ENCODE measurements at places on chromosomes 2 and 18. TPM values are rescaled to one million over a fixed set of nuclear protein-coding genes. Genes with fewer than 3 reads are reported as not detected.

- DNase-seq = no peak
Measured at GRCh38 chr2:163389838-163390237, 346.0 kb downstream of the FIGN start.

DNA sequence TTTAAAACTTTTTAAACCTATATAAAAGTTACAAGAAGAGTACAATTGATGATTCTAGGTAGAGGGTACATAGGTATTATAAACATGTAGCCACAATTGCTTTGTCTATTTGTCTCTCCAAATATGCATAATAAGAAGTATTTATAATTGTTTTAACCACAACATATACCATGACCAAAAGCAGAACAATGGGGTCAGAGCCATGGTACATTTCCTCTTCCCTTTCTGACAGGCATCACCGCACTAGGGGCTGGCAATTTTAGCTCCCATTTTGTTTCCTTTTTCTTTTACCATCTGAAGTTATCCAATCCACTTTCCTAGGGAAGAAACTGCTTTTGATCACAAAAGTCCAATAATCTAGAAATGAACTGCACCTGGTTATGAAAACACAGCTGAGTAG lies 49.3 kb downstream of the TMX3 start:
- DNase-seq = no peak

DNA sequence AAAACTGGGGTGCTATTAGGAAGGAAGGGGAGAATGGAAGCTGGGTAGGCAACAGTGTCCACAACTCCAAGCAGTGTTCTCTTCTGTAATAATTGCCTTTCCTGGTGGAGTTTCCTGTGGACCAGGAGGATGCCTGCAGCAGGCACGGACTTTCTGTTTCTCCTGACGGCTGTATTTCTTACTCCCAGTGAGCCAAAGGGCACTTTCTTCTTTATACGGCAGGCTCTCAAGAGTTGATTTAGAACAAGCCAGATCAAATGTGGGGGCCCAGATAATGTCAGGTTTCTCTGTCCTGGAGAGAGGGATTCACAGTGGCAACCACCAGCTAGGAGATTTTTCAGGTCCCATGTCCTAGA lies 13.0 kb upstream of the PROC start:
- no peak for DNase-seq

GRCh38 chr18:7566244-7566566 lies 911 bp upstream of the PTPRM start:
- no peak for DNase-seq

DNA sequence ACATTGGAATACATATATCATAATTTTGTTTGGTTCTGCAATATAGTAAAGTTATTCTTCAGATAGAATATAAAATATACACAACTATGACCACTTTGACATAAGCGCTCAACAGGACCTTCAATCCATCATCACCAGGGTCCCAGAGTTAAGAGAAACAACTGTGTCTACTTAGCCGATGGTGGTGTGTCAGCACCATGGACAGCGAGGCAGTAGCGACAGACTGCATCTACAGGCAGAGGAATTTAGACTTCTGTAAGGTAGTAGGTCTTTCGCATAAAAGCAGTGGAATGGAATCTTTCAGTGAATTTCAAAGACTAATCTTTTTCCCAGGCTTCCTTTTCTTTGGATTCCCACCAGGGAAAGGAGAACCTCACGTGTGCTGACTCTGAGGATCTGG lies 20.5 kb upstream of the LRPPRC start:
- DNase-seq = no peak

DNA sequence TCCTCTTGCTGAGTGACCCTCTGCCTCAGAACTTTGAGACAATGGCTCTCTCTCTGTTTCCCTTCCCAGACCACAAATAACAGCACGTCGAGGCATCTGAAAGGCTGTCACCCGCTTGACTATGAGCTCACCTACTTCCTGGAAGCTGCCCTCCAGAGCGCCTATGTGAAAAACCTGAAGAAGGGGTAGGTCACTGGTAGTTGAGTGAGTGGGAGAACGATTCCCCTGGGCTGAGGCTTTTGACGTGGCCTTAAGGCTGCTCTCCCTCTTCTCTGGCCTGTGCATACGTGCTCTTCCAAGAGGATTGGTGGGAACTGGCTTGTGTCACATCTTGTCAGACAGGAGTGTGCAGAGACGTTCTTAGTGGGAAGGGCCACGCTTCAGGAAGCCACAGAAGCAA lies 63.1 kb upstream of the MCFD2 start:
- DNase-seq = no peak

- DNase-seq = no peak
Measured at GRCh38 chr2:232674491-232674890, 22.6 kb upstream of the GIGYF2 start.

GRCh38 chr2:126832014-126832413 lies 66.7 kb upstream of the TEX51 start:
- no peak for DNase-seq

- DNase-seq = no peak
Measured at GRCh38 chr2:8594731-8595427, 87.0 kb upstream of the ID2 start.

- no peak for DNase-seq
Measured at GRCh38 chr18:62914871-62915392, 199.6 kb downstream of the PHLPP1 start.

DNA sequence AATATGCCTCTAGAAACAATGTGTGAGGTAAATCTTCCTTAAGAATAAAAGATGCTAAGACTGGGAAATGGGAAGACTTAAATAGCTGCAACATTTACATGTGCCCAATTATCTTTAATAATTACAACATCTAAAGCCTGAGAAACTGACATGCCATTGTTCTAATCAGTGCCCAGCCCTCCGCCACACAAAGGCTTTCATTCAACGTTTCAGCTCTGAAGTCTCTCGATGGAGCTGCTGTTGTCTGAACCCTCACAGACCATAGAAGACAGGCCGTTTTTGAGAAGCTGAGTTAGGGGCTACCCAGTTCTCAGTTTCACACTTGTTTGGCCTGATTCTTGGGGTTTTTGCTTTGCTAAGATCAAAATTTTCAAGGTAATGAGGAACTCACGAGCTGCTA lies 315.4 kb upstream of the CHST9 start:
- DNase-seq = no peak

- no peak for DNase-seq
Measured at GRCh38 chr2:118671701-118672454, 175.6 kb downstream of the EN1 start.

DNA sequence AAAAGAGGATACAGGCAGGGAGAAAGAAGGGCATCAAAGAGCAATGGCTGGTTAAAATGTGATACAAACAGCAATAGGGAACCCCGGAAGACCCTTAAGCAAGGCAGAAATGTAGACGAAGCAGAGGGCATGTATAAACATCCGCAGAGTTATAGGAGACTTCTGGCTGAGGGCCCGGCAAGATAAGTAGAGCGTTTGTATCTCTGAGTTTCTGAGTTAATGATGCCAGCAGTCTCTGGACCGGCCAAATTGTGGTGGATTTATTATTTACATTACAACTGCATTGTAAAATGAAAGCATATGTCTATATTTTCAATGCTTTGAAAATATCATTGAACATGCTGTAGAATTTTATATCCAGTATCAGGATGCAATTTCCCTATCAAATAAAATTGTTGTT lies 148.0 kb upstream of the KCTD1 start:
- no peak for DNase-seq

DNA sequence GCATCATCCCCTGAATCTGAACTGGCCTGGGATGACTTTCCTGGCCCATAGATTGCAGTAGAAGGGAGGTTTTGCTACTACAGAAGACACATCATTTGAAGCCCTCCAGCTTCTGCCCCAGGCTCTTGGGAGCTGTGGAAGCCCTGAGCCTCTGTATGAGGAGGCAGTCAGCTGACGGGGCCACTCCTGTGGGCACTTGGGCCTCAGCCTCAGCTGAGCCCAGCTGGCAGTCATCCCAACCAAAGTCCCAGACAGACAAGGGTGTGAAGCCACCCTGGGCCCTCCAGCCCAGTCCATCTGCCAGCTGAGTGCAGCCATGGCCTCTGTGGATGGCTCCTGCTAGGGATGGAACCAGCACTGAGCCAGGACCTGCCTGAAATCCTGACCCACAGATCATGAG lies 502.3 kb upstream of the HS6ST1 start:
- DNase-seq = no peak

GRCh38 chr2:13390676-13391075 lies 673.9 kb downstream of the TRIB2 start:
- DNase-seq = no peak

GRCh38 chr2:86764661-86765309 lies 25.9 kb downstream of the CD8A start:
- no peak for DNase-seq

- DNase-seq = no peak
Measured at GRCh38 chr18:23668731-23669130, 6.0 kb upstream of the ANKRD29 start.

DNA sequence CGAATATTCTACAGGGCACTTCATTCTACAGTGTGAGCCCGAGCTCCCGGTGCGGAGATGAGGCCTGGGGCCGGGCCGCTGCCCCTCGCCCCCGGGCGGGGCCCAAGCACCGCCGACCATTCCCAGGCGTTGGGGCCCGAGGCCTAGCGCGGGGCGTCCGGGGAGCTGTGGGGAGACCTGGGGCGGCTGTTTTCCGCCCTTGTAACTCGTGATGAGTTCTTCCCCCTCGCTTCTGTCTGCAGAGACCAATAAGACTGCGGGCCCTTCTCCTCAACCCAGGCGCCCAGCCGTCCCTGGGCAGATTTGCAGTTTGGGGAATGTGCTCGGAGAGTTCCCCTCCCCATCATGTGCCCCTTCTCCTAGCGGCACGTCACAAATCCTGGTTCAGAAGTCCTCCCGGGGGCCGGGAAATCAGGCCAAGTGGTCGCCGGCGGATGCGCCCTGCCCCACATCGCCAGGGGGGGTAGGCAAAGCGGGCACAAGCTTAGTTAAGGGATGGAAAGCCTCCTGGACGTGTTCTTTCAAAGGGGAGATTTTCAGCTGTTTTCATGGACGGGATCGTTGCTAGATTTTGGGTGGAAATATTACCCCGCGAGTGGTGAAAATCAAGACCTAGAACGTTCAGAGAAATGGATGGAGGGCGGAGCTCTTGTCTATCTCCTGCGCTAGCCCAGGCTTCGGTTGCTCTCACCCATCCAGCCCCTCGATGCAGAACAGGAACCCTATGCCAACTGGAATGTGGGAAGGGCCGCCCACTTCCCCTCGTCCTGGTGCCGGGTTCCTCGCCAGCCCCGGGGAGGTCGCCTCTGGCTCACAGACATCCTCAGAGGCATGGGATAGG lies 18.8 kb upstream of the HAAO start:
- peak; percentile 84 for DNase-seq

DNA sequence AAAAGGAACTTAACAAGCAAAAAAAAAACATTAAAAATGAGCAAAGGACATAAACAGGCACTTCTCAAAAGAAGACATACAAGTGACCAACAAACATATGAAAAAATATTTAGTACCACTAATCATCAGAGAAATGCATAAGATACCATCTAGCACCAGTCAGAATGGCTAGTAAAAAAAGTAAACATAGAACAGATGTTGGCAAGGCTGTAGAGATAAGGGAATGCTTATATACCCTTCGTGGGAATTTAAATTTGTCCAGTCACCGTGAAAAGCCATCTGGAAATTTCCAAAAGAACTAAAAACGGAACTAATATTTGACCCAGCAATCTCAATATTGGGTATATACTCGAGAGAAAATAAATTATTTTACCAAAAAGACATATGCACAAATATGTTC lies 1751.3 kb upstream of the LRRTM1 start:
- DNase-seq = no peak

Gene TMEM247
- not detected for total RNA-seq

Gene KANSL3
- 28.9 TPM for total RNA-seq

Gene GPC1
- 16.4 TPM for total RNA-seq

Gene MERTK
- total RNA-seq = 7.5 TPM

Gene FAM237A
- not detected for total RNA-seq

Gene DSC2
- total RNA-seq = 30.3 TPM

Gene ACTR1B
- 46.8 TPM for total RNA-seq

Gene LRPPRC
- 38.3 TPM for total RNA-seq

Gene CFAP65
- 0.12 TPM for total RNA-seq

Gene DNAH7
- 3.9 TPM for total RNA-seq
